ENCODE measurements at places on chromosomes 2 and 18.

- no peak for DNase-seq
These were observed 29.3 kb upstream of the MMADHC start for GRCh38 chr2:149616681-149617456.

GRCh38 chr2:204049635-204050034 is 113.1 kb downstream of the ICOS start:
- DNase-seq: no peak

DNA sequence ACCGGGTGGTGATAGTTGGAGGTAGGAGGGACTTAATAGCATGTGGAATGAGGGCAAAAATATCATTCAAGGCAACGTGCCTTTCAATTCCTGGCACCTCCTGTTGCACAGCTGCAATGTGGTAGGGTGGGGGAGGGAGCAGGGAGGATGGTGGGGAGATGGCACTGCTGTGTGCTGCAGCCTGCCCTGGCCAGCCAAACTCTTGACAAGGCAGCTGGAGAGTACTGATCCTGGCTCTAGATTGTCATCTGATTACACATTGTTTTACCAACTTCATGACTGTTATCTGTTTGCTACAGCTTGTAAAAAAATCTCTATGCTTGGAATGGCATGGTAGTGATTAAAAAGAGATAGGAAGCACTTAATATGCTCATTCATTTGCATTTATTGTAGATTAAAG is 47.7 kb downstream of the PLCL1 start:
- no peak for DNase-seq

DNA sequence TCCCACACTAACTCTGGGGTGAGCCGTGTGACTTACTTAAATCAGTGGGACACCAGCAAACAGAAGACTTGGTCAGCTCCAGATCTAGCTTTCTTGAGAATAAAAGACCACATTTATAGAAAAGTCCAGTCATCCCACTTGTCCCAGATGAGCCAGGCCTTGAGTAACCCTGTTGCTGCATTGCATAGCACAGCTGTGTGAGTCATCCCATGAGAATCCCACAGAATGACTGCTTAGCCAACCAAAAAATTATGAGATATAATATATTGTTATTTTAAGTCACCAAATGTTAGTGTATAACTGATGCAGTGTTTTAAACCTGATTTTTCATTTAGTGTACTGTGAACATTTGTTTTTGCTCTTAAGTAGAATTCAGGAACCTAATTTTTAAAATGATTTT is 94.2 kb upstream of the FSHR start:
- DNase-seq: no peak

DNA sequence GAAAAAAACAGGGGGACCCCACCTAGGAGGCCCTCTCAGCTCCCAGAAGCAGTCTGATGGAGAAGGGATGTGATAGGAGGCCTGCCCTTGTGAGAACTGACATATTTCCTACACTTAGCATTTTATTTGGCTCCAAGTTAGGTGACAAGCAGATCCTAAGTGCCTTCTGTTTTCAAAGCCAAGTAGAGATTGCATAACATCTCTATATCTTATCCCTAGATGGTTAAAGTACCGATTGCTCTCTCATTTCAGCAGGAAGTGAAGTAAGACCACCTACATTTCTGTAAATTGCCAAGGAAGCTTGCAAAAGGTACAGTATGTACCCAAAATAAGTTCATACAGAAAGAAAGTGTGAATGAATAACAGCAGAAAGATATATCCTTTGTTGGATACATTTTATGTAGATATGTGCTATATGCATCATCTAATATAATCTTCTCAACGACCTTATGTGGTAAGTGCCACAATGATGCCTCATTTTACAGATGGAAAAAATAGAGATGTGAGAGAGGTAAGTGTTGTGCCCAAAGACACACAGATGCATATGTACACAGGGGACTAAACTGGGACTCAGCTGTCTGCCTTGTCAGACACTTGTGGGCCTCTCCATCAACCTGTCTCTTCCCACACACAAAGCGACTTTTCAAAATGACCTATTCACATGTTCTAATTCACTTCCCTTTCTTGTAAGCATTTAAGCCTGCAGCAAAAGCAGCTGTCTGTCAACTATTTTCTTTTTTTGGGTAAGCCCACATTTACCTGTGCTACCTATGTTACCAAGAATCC is 38.9 kb downstream of the DHRS9 start:
- no peak for DNase-seq

- no peak for DNase-seq
These were observed 987.7 kb downstream of the TSN start for GRCh38 chr2:122743021-122743675.

DNA sequence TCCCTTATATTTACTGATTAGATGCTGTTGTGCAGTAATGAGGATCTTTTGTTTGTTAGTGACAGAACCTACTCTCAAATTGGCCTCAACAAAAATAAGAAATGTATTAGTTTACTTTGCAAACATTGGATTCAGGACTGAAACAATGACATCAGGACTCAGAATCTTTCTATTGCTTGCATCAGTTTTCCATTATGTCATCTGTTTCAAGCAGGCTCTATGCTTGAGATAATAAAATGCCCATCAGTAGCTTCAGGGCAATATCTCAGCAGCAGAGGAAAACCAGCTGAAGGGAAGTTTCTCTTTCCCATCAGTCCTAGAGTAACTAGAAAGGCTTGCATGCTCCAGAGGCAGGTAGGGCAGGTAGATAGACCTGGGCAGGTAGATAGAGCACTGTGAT is 375.5 kb upstream of the SLC8A1 start:
- DNase-seq: no peak

DNA sequence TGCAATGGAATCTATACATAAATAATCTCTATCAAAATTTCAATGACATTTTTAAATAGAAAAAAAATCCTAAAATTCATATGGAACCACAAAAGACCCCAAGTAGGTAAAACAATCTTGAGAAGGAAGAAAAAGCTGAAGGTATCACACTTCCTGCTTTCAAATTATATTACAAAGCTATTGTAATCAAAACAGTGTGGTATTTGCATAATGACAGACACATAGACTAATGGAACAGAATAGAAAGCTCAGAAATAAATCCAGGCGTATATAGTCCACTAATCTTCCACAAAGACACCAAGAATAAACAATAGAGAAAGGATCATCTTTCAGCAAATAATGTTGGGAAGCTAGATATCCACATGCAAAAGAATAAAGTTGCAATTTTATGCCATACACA is 699.8 kb upstream of the ID2 start:
- DNase-seq: no peak

DNA sequence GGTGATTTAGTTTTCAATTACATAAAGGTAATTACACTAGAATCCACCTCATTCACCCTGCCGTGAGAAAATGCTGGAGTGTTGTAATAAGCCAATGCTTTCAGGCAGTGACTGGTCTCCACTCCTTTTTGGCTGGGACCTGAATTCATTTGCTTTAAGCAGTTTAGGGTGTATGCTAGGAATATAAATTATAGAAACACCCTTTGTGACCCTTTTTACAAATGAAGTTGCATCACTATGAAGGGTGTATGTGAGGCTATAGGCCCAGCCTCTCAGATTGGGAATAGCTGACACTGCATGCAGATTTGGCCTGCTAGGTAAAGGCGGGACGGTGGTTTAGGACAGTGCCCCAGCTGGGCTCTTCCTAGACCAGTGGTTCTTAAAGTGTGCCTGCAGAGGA is 50.8 kb upstream of the NFE2L2 start:
- DNase-seq: no peak

DNA sequence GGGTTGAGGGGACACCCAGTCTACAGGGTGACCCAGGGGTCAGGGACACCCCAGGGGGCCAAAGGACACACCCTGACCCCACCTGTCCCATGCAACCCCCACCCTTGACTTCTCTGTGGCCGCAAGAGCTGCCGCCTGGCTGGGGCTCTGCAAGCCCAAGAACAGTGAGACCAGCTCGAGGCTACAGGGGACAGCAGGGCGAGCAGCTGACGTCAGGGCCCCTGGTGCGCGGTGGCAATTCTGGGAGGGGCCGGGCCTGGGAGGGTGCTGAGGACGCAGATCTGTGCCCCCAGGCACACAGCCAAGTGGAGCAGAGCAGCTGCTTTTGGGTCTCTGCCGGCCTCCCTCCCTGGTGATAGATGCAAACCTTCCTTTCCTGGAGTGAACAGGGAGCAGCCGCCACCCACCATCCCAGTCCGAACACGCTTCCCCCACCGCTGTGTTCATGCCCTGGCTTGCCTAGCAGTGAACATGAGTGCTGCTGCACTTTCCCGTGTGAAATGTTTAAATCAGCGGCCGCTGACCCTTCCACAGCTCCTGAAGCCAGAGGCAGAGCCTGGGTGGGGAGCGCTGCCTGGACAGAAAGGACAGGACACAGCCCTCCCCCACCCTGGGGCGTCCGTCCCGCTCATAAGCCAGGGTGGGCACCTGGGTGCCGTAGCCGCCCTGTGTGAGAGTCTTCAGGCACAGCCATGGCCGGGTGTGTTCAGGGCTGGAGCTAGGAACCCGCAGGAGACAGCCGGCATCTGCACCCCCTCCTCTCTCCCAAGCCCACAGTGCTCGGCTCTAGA is 46.9 kb downstream of the SLC66A2 start:
- no peak for DNase-seq

Measured in stimulated activated CD8-positive, alpha-beta memory T cell treated with anti-CD3 and anti-CD28 coated beads, Interleukin-7, amount 100 ng/mL, for 1 hour (primary cell).